Activated T-helper 17 cell treated with anti-CD3 and anti-CD28 coated beads, Interleukin-2, amount 50 U/mL, for 72 hours (primary cell): ENCODE measurements at places on chromosomes 11 and 22. TPM values are rescaled to one million over a fixed set of nuclear protein-coding genes. Genes with fewer than 3 reads are reported as not detected.

DNA sequence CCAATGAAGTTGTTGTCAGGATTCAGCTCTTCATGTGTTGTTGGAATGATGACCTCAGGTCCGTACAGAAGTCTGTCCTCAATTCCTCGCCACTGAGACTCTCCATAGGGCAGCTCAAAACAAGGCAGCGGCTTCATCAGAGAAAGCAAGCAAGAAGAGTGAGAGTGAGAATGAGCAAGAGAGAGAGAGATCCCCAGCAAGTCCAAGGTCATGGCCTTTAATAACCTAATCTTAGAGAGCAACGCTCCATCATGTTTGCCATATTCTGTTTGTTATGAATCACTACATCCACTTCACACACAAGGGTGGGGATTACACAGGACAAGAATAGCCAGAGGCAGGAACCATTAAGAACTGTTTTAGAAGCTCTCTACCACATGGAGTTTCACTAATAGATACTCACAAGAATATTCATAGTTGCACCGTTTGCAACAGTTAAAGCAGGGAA lies 23.3 kb upstream of the MMP7 start:
- ATAC-seq, result no peak

- no peak for ATAC-seq
Observed at GRCh38 chr22:20782596-20783299, 8.8 kb downstream of the SERPIND1 start.

DNA sequence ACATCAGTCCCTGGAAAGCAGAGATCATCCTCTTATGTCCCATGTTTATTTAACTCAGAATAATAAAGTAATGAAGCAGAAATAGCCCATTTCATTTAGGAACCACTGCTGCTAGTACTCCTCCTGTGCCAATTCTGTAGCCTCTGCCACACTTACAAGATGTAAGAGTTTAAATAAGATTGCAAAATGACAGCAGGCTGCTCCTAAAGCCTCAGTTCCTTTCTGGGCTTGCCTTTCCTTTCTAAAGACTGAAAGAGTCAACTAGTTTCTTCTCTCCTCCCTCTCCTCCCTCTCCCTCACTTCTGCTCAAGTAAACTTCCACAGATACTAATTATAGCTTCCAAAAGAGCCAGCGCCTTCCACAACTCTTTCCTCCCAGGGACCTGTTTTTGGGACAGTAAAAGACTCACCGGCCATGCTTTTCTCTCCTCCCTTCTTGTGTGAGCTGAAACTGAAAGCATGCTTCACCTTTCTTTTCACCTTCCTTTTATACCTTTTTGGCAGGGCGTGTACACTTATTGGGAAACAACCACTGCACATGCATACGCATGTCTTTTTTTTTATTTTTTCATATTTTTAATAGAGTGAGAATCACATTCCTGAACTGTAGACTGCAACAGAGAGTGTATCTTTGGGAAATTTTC lies 26.1 kb upstream of the CARD16 start:
- peak; percentile 51 for ATAC-seq

DNA sequence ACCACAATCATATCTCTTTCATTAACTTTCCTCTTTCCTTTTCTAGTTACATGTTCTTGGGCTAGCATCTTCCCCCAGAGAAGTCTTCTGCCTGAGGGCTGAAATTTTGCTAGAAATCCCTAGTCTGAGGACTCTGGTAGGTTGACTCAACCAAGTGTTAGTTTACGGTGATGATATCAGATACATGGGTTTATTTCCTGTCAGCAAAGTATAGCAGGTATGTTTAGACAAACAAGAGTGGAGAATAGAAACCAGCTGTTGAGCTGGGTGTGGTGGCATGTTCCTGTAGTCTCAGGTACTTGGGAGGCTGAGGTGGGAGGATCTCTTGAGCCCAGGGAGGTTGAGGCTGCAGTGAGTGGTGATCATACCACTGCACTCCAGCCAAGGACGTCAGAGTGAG lies 11.2 kb downstream of the FOLR1 start:
- ATAC-seq, result no peak

DNA sequence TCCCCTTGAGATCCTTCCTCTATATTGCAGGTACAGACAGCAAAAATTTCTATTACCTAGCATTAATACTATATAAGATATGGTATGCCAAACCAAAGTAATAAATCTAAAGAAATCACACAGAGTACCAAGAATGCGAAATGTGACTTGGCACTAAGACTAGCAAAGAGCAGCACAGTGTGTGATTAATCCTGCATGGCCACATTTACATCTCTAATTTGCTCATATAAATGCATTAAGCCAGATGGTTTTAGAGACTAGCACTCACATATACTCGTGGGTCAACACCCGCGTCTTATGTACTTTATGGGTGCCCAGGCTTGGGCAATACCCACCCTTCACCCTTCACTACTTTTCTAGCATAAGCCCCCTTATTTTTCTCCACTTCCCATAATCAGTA lies 213.2 kb downstream of the TTC28 start:
- ATAC-seq, result no peak

DNA sequence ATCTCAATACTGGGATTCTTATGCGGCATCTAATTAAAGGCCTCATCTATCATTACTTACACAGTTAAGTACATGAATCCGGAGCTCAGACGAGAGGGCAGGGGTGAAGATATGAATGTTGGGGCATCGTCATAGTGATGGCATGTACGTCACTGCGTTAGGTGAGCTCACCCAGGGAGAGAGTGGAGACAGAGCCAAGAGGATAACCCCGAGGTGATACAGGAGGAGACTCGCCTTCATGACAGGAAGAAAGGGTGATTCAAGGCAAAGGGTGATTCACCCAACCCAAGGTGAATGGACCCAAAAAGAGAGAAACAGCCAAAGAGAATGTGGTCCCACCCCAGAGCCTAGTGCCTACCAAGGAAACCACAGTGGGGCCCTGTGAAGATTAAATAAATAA lies 132.9 kb upstream of the BLID start:
- ATAC-seq, result no peak

DNA sequence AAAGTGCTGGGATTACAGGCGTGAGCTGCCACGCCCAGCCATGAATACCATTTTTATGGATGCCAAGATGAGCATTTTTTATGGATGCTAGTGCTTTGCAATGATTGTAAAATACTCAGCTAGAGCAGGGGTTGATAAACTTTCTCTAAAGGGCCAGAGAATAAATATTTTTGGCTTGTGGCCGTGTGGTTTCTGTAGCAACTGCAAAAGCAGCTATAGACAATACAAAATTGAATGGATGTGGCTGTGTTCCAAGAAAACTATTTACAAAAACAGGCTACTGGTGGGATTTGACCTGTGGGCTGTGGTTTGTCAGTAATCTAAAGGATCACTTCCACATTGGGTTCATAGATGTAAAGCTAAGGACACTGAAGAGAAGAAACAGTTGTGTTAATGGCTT lies 56.0 kb downstream of the COMMD9 start:
- ATAC-seq, result no peak

DNA sequence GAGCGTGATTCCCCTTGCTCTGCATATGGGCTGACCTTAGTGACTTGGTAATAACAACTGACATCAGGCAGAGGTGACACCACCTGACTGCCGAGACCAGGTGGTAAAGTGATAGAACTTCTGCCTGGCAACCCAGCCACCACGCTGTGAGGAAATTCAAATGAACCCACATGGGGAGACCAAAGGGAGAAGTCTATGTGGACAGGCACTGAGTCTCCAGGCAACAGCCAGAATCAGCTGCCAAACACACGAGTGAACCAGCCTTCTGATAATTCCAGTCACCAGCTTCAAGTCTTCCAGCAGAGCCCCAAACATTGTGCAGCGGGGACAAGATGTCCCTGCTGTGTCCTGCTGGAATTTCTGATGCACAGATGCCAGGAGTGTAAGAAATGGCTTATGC lies 29.7 kb downstream of the SPATA19 start:
- no peak for ATAC-seq

GRCh38 chr22:22882033-22882717 lies 5.4 kb upstream of the IGLL5 start:
- peak; percentile 30 for ATAC-seq

GRCh38 chr11:67665541-67666302 lies 8.7 kb downstream of the ALDH3B2 start:
- no peak for ATAC-seq

GRCh38 chr11:67996622-67997474 lies 7.0 kb downstream of the UNC93B1 start:
- ATAC-seq, result peak; percentile 75

DNA sequence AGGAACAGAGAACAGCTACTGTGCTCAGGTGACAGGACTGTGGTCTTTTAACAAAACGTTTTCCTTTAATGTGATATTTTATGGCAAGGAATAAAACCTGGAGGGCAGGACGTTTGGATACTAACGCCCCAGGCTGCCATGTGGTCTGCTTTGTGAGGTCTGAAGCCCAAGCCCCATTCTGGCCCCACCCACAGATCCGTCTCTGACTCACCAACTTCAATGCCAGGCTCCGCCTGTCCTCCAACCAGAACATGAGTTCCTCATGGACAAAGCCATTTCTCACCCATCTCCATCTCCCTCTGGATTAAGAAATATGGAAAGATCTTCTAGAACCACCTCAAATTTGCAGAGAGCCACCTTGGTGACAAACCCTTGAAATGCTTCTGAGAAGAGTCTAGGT lies 148.8 kb downstream of the CRYBB2 start:
- ATAC-seq, result no peak

The NCAPH2 gene
- 112 TPM for total RNA-seq

The OR5B21 gene
- 3.6 TPM for total RNA-seq

The TRIM66 gene
- 15.2 TPM for total RNA-seq

The MIOX gene
- 0.53 TPM for total RNA-seq

The VWCE gene
- total RNA-seq, result 11.1 TPM

The GGTLC2 gene
- not detected for total RNA-seq

The PRDM11 gene
- 2.0 TPM for total RNA-seq

The GSC2 gene
- not detected for total RNA-seq
